ENCODE measurements at places on chromosomes 7 and 10.

GRCh38 chr7:128835790-128836641, 5.8 kb downstream of the FLNC start:
- DNase-seq: no peak

DNA sequence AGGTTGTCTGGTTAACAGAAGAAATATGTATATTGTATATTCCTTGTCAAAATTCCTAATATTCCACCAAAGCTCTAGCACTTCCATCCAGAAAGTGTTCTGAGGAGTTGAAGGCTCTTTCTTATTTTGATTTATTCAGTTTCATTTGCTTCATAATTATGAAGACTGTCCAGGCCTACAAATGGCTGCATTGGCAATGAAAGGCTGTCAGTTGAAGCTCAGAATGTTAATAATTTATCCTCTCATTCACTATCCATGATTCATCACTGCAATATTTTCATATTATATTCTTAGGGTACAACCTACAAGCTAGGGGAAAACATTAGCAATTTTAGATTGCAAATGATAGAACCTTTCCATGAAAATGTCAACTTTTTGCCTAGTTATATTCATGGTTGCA, 57.3 kb downstream of the ARID5B start:
- no peak for DNase-seq

GRCh38 chr10:51186361-51186760, 112.1 kb downstream of the PRKG1 start:
- no peak for DNase-seq

DNA sequence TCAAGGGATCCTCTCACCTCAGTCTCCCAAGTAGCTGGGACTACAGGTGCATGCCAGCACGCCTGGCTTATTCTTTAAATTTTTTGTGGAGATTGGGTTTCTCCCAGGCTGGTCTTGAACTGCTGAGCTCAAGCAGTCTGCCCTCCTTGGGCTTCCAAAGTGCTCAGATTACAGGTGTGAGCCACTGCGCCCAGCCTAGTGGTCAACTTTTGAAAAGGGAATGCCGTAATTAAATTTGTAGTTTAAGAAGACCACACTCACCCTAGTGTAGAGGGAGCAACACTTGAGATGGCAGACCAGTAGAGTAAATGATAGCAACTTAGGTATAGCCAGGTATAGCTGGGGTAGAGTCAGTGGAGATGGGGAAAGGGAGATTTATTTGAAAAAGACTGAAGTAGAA, 17.6 kb downstream of the ZRANB1 start:
- no peak for DNase-seq

DNA sequence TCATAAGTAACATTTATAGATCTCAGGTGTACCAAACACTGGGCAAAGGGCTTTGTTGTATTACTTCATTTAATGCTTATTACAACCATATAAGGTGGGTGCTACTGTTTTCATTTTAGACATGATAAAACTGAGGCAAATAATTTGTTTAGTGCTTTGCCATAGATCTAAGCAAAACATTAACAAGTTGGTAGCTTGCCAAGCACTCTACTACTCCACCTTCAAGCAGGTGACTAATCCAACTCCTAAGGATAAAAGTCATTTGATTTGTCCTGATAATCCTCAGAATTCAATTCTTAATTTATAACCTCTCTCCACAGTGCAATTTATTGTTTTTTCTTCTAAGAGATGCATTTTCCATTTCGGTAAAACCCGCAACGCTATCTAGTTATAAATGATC, 646.4 kb downstream of the GRM8 start:
- no peak for DNase-seq

DNA sequence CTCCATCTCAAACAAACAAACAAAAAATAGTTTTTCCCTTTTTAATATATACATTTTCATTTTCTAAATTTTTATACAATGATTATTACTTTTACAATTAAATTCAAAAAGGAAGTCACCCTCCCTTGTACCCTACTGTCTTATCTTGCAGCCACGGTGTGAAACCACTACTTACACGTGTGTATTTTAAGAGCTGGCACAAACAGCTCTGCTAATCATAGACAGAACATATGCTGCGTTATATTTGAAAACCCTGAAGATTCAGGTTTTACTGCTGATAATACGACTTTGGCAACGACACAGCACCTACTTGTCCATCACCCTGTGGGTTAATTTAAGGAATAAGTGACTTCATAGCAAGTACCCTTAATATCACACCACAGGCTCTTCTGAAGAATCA, 991 bp downstream of the ANKRD61 start:
- DNase-seq: no peak

DNA sequence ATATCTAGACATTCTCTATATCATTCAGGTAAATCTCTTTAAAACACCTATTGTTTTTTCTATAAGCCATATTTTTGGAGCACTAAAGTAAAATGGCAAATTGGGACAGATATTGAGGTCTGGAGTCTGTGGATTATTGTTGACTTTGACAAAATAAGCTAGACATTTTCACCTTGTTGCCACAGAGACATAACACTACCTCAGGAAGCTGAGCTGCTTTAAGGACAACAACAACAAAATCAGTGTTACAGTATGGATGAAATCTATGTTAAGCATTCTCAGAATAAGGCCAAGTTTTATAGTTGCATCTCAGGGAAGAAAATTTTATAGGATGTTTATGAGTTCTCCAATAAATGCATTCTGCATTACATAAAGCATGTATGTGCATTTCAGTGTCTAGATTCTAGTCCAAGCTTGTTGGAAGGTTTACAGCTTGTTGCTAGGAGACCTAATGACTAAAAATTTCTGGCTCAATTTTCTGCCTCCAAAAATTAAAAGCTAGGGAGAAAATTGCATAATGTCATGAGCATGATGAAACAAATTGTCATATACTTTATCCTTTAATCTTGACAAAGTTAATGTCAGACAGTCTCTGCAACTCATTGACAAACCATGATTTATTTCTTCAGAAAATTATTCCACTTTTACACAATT, 18.3 kb downstream of the LIPM start:
- DNase-seq: no peak

DNA sequence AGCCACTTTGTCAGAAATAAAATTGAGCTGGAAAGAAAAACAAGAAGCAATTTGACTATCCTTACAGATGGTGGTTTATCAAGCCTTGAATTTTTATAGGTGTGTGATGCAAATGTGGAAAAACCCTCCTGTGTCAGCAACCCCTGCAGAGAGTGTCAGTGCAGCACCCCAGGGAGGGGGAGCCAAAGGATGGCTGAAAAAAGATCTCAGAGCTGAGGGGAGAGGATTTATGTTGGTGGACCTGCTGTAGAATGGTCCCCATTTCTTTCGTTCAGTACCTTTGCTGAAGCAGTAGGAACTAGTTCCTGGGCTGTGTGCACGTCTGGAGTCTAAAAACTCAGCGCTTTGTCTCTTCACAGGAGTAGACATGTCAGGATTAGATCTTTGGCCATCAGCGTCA, 239.0 kb downstream of the PHTF2 start:
- DNase-seq: no peak

- no peak for DNase-seq
Measured at GRCh38 chr10:30396698-30397097, 37.3 kb upstream of the MAP3K8 start.
